HS-5 (cell line): ENCODE measurements at places on chromosomes 7 and 10.

GRCh38 chr7:7953806-7954205 is 14.8 kb upstream of the GLCCI1 start:
- DNase-seq: no peak

DNA sequence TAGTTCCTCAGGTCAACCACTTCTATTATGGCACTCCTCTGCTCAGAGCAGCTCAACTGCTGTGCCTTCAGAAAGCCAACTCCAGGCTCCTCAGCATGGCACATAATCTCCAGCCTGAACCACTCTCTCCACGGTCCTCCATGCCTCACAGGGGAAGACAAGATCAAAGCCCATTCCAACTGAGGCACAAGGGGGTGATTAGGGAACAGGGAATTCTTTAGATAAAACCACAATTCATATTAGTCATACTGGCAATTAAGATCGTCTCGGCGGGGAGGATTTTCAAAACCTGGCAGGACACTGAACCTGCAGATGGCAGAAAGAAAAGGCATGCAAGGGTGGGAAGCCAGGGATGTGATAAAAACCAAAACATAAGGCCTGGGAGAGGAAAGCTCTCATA is 361.6 kb downstream of the FGFR2 start:
- no peak for DNase-seq

GRCh38 chr7:108468246-108468645 is 12.0 kb upstream of the NRCAM start:
- DNase-seq: no peak

- no peak for DNase-seq
Observed at GRCh38 chr10:5199398-5199797, 2.8 kb downstream of the AKR1C4 start.

DNA sequence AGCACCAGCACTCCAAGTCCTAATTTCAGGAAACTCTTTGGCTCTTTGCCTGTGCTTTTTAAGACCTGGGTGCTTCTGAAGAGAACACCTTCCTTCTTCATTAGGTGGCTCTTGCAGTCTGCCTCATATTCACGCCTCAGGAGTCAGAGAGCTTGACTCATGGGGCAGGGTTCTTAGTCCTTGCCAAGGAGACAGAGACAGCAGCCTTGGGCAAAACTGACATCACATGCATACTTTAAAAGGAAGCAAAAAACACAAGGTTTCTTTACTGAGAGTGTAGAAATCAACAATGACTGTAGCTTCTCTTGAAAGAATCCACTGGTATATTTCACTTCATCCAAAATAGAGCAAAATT is 780.6 kb downstream of the INHBA start:
- peak; percentile 24 for DNase-seq

DNA sequence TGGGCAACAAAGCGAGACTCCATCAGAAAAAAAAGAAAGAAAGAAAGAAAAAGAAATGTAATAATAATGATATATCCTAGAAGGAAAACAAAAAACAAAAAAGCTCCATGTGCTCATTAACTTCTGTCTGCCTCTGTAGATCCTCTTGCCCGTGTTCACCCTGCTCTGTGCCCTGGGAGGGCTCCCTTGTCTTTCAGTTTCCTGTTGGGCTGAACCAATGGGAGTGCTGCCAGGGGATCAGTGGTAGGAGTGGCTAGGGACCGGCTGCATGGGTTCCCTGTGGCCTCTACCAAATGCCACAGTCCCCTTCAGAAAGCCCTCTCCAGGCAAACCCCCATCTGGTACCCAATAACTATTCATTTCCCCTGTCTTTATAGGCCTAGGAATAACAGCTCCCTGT is 51.8 kb upstream of the PARD3 start:
- no peak for DNase-seq

GRCh38 chr7:151673216-151673615 is 153.5 kb upstream of the RHEB start:
- no peak for DNase-seq

DNA sequence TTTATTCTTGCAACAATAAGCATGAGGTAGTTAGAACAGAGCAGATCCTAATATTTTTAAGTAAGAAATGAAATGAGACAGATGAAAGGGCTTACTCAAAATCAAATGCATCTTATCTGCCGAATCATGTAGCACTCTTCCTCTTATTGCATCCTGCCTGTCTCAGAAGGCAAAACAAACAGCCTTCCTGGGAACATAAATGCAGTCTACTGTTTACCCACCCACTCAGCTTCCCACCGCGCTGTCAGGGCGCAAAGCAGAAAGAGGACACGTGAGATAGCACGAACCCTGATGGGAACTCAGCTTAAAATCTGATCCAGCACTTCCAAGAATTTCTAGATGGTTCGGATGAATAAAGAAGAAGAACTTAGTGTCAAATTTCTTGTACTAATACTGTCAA is 114.4 kb upstream of the CDK1 start:
- DNase-seq: no peak

GRCh38 chr7:95630702-95631458 is 34.6 kb upstream of the PDK4 start:
- no peak for DNase-seq

- DNase-seq: no peak
Observed at GRCh38 chr7:47478926-47479711, 102.8 kb downstream of the TNS3 start.

DNA sequence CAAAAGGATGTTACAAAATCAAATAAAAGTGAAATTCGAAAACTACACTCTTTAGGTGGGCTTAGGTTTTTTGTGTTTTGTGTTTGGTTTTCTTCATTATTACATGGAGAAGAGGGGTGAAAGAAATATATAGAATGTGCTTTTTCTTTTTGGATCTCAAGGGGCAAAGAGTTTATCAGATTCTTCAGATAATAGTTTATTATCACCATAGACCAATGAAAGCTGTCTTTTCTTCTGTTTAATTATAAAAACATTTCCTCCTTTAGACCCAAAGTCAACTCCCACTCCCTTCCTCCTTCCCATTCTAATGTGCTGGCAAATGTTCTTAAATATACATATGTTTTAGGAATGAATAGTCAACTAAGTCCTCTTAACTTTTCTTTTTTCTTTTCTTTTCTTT is 167.6 kb downstream of the AKR1D1 start:
- no peak for DNase-seq

GRCh38 chr10:26959841-26960240 is 99.1 kb upstream of the ABI1 start:
- no peak for DNase-seq

DNA sequence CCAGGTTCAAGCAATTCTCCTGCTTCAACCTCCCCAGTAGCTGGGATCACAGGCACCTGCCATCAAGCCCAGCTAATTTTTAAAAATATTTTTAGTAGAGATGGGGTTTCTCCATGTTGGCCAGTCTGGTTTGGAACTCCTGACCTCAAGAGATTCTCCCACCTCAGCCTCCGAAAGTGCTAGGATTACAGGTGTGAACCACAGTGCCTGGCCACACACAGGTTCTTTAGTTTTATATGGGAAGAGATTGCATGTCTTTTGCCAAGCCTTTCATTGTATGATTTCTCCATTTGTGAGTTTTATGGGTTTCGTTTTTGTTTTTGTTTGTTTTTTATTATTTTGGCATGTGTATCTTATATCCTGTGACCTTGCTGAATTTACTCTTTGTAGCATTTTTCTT is 40.9 kb downstream of the C1GALT1 start:
- no peak for DNase-seq

DNA sequence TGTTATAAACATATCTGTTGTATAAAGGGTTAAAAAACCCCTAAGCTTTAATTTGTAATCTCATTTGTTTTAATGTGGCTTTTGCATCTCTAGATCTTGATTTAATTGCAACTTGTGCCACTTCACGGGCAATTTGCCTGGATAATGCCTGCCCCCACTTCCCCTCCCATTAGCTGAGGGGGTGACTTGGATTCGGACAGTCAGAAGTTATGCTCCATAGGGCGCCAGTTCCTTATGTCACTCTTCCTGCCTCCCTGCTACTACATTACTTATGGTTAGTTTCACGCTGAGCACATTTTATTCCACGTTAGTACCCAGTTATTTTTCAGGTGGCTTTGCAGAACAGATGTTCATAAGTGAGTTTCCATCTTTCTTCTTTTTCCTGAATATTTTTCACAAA is 1015.2 kb upstream of the PHF14 start:
- no peak for DNase-seq

GRCh38 chr10:50622706-50623662 is 772 bp downstream of the SGMS1 start:
- DNase-seq: no peak

GRCh38 chr10:71532878-71533277 is 136.2 kb downstream of the CDH23 start:
- DNase-seq: no peak
